ENCODE measurements at places on chromosomes 7 and 10. TPM values are rescaled to one million over a fixed set of nuclear protein-coding genes. Genes with fewer than 3 reads are reported as not detected.

DNA sequence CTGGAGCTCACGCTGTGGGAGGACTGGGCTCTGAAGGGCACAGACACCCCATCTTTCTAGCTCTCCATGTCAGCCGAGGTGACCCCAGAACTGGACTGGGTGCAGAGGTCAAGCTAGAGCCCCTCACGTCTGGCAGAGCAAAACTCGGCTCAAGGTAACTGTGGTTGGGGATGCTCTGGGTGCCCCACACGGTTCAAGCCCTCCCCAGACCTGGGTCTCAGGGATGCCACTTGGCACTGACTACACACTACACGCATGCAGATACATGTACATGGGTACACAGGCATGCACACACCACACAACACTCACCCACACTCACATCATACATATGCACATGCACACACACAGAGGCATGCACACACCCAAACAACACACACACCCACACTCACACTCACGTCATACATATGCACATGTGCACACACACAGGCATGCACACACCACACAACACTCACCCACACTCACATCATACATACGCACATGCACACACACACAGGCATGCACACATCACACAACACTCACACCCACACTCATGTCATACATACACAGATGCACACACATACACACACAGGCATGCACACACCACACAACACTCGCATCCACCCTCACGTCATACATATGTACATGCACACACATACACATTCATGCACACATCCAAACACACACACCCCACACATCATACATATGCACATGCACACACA lies 219.3 kb downstream of the DNAJB6 start:
- H3K27ac ChIP-seq, result peak overlapping the region; percentile 69
- peaks cover 2% of the 10 kb centered on the region for H3K4me1 ChIP-seq
- no peaks in the 10 kb centered on the region for H3K27me3 ChIP-seq
- H3K4me3 ChIP-seq, result no peak overlapping the region

DNA sequence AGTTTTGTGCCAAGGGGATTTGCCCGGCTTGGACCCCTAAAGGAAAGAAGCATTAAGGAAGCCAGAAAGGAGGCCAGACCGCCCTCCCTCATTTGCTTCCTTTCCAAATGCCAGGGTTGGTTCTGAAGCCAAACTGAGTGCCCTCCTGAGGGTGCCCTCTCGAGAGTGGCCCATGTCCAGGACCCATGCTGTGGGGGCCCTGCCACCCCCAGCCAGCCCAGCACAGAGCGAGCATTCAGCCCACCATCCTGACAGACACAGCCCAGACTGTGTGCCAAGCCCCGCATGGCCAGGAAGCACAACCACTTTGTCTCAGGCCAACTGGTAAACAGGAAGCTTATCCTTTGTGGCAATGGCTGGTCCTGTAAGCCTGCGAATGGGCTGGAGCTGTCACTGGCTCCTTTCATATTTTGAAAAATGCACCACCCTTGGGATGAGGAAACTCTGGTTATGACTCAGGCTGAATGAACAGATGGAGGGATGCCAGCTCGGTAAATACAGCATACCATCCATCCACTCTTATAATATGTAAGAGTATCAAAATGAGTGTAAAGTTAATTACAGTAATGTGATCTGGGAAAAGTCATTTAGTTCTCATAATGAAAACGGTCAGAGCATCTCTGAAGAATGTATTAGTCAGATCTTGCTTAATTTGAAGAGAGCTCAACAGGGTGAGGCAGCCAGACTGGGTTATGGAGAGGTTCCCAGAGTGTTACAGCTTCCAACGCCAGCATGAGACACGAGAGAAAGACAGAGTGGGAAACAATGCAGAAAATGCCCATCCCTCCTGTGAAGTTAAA lies 65.0 kb downstream of the STK17A start:
- peak overlapping the region; percentile 16 for H3K4me3 ChIP-seq
- DNase-seq, result peak; percentile 43
- no peaks in the 10 kb centered on the region for H3K27me3 ChIP-seq
- H3K36me3 ChIP-seq, result no peaks in the 10 kb centered on the region
- H3K4me1 ChIP-seq, result peaks cover 63% of the 10 kb centered on the region

DNA sequence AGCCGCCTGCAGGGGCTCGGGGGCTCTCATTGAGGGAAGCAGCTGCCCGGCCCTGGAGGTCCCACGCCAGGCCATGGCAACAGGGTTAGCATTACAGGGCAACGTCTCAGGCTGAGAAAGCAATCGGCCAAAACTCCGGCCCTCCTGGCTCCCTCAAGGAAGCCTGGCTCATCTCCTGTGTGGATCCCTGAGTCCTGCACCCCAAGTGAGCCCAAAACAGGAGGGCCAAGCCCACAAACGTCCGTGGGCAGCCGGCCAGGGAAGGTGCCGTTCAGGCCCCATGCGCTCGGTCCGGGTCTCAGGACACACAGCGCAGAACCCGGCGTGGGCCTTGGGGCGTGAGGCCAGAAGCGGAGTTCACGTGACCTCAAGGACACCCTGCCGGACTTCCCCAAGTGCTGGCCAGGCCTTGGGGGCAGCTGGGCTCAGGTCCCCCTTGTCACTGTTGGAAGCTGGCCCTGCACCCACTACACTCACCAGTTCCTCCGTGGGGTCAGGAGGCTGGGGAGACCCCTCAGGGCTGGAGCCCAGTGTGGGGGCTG lies 8.0 kb upstream of the PWWP2B start:
- DNase-seq, result peak; percentile 48
- H3K36me3 ChIP-seq, result no peaks in the 10 kb centered on the region
- H3K4me3 ChIP-seq, result no peak overlapping the region

DNA sequence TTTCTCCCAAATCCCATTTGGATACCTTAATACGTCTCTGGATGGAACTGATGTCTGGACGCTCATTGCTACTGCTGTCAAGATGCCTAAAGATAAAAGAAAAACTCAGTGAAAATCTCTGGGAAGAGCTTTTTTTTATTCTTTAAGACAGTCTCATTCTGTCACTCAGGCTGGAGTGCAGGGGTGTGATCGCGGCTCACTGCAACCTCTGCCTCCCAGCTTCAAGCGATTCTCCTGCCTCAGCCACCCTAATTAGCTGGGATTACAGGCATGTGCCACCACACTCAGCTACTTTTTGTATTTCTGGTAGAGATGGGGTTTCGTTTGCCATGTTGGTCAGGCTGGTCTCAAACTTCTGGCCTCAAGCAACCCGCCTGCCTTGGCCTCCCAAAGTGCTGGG lies 102.2 kb downstream of the NT5C2 start:
- H3K4me3 ChIP-seq, result no peak overlapping the region
- no peak overlapping the region for H3K27ac ChIP-seq
- H3K36me3 ChIP-seq, result peaks cover 100% of the 10 kb centered on the region
- no peak for DNase-seq
- no peaks in the 10 kb centered on the region for H3K4me1 ChIP-seq

GRCh38 chr7:67843001-67843565 lies 846.5 kb downstream of the TYW1 start:
- H3K27ac ChIP-seq, result no peak overlapping the region
- H3K36me3 ChIP-seq, result no peaks in the 10 kb centered on the region
- DNase-seq, result no peak
- no peaks in the 10 kb centered on the region for H3K27me3 ChIP-seq

DNA sequence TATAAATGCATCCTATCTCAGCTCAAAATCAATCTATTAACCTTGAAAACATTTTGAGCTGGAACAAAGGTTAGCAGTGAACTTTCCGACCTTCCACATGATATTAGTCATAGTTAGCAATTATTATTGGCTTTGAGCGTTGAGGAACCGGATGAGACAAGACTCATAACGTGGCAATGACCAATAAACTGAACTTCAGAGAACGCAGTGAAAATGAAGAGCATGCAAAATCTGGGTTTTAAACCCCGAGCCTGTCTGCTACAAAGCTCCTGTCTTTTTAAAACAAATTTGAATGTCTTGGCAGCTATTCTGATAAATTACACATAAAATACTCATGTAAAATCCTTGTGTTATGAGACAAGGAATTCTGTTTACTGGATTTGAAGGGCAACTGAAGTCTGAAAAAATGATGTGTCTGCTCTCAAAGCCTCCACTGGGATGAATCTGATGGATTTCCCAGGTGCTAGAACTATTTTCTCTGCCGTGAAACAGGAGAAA lies 74.7 kb upstream of the ITGB1 start:
- no peak overlapping the region for H3K27ac ChIP-seq
- H3K27me3 ChIP-seq, result no peaks in the 10 kb centered on the region
- H3K4me3 ChIP-seq, result no peak overlapping the region
- DNase-seq, result no peak
- H3K4me1 ChIP-seq, result no peaks in the 10 kb centered on the region

GRCh38 chr10:47450442-47450841 lies 33.5 kb downstream of the ANXA8 start:
- H3K36me3 ChIP-seq, result no peaks in the 10 kb centered on the region
- H3K4me3 ChIP-seq, result no peak overlapping the region
- no peaks in the 10 kb centered on the region for H3K27me3 ChIP-seq
- H3K4me1 ChIP-seq, result no peaks in the 10 kb centered on the region
- DNase-seq, result no peak
- H3K27ac ChIP-seq, result no peak overlapping the region

DNA sequence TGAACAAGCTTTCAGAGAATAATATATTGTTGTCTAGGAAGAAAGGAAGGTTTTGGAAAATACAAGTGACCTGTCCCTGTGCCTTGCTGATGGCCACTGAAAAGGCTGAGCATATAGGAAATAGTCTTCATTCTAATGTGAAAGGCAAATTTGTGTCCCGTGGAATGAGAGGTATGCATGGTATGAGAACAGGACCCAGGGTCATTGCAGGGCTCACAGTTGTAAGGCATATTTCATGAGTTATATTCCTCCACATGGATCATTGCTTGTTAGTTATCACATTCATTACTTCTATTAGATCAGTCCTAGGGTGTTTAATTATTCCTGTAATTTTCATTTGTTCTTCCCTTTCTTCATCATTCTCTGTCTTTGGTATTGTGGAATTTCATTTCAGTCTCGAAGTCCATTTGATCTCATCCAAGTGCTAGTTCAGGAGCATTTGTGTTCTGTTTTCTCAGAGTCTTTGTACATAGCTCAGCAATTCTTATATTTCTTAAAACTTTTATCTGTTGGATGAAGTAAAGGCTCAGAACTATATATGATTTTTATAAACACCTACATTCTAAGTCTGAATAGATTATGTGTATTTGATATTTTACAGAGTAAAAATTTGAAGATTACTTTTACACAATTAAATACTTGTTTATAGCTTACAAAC lies 39.4 kb upstream of the ARHGAP21 start:
- DNase-seq, result no peak
- no peak overlapping the region for H3K27ac ChIP-seq
- H3K27me3 ChIP-seq, result no peaks in the 10 kb centered on the region

DNA sequence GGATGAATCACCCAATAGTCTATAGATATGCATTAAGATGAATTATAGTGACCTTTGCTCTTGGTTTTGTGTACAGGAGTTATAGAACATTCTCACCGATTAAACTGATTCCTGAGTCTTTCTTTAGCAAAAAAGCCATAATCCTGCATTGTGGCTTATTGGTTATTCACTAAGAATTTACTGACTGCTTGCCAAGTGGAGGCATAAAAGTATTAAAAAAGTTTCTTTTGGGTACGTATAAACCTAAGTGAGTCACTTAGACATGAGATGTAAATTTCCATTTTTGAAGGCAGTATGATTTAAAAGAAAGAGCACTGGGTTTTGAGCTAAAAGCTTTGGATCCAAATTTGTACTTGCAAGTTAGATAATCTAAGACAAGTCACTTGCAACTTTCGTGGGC lies 100.7 kb downstream of the CDK6 start:
- H3K36me3 ChIP-seq, result no peaks in the 10 kb centered on the region
- no peak for DNase-seq
- H3K27ac ChIP-seq, result no peak overlapping the region
- H3K27me3 ChIP-seq, result no peaks in the 10 kb centered on the region
- no peak overlapping the region for H3K4me3 ChIP-seq
- H3K4me1 ChIP-seq, result peaks cover 19% of the 10 kb centered on the region

- no peak overlapping the region for H3K4me3 ChIP-seq
- no peaks in the 10 kb centered on the region for H3K27me3 ChIP-seq
- H3K4me1 ChIP-seq, result no peaks in the 10 kb centered on the region
- H3K27ac ChIP-seq, result no peak overlapping the region
- H3K36me3 ChIP-seq, result no peaks in the 10 kb centered on the region
These were observed 152.4 kb upstream of the SLC26A5 start for GRCh38 chr7:103598326-103598905.

DNA sequence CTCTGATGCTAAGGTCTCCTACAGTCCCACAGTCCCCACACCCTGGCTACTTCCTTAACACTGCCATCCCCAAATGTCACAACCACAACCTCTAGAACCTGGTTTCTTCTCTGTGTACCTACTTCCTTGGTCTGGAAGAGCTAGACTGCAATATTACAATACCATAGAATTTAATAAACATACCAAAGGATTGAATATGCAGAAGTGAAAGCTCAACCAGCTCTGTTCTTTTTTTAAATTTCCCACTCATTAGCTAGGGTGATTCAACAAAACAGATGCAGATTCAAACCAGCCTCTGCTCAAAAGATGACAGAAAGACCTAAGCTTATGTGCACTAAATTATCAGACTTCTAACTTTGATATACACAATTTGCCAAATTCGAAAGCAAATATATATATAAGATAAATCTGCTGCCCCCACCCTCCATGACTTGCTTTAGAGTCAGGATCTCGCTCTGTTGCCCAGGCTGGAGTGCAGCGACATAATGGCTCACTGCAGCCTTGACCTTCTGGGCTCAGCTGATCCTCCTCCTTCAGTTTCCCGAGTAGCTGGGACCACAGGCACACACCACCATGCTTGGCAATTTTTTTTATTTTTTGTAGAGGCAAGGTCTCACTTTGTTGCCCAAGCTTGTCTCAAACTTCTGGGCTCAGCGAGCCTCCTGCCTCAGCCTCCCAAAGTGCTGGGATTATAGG lies 212.6 kb downstream of the CHCHD3 start:
- H3K4me3 ChIP-seq, result no peak overlapping the region
- no peaks in the 10 kb centered on the region for H3K27me3 ChIP-seq
- DNase-seq, result no peak

GRCh38 chr7:45057878-45058277 lies 30.9 kb downstream of the NACAD start:
- H3K4me3 ChIP-seq, result no peak overlapping the region
- H3K27ac ChIP-seq, result no peak overlapping the region
- H3K4me1 ChIP-seq, result no peaks in the 10 kb centered on the region
- peaks cover 5% of the 10 kb centered on the region for H3K36me3 ChIP-seq

GRCh38 chr7:134752006-134752760 lies 27.3 kb upstream of the CALD1 start:
- H3K4me1 ChIP-seq, result no peaks in the 10 kb centered on the region
- no peak for DNase-seq
- no peak overlapping the region for H3K27ac ChIP-seq
- H3K36me3 ChIP-seq, result no peaks in the 10 kb centered on the region
- H3K4me3 ChIP-seq, result no peak overlapping the region

DNA sequence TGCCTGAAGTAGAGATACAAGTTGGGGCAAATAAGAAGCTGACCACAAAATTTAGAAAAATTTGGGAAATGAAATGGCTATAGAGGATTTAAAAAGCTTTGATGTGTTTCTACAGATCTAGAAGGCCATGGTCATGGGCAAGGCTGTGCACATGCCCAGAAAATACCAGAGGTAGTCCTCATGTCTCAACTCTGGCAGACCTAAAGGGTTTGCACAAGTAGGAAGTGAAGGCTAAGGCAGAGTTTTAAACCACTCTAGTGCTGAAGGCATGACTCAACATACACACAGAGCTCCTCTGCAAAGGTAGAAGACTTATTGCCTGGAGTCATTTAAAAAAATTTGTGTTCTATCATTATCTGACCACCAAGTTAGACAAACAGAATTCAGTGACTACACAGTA lies 364.6 kb downstream of the CCSER2 start:
- H3K27ac ChIP-seq, result no peak overlapping the region
- no peak for DNase-seq
- H3K4me1 ChIP-seq, result no peaks in the 10 kb centered on the region

GRCh38 chr10:588246-589165 lies 101.0 kb downstream of the DIP2C start:
- no peak overlapping the region for H3K27ac ChIP-seq
- DNase-seq, result peak; percentile 70
- no peaks in the 10 kb centered on the region for H3K36me3 ChIP-seq
- no peaks in the 10 kb centered on the region for H3K27me3 ChIP-seq

Gene ENKUR
- 0.31 TPM for total RNA-seq

Gene GPNMB
- 110 TPM for total RNA-seq

Gene CHN2
- 9.3 TPM for total RNA-seq

Data from upper lobe of left lung (tissue), 6 donors.